Bladder microvascular endothelial cell (primary cell): ENCODE measurements at places on chromosomes 16 and 17. TPM values are rescaled to one million over a fixed set of nuclear protein-coding genes. Genes with fewer than 3 reads are reported as not detected.

The B4GALNT2 gene
- under 0.01 TPM in 2 replicates for total RNA-seq

The SHISA9 gene
- 0.57 TPM in 1 of 2 replicates, not detected in the other for total RNA-seq

The MT1A gene
- total RNA-seq = 0.65 and 0.69 TPM in 2 replicates

The IL4R gene
- total RNA-seq = 35.9 and 66.6 TPM in 2 replicates

The HID1 gene
- 19.3 and 36.4 TPM in 2 replicates for total RNA-seq

The ORC6 gene
- 9.2 and 11.8 TPM in 2 replicates for total RNA-seq

The JPH3 gene
- total RNA-seq = under 0.01 and 0.44 TPM in 2 replicates

The TEN1 gene
- total RNA-seq = 15.2 and 16.0 TPM in 2 replicates

The C1QTNF8 gene
- not detected in 2 replicates for total RNA-seq

The PIK3R5 gene
- total RNA-seq = not detected in 2 replicates

The GDPD1 gene
- 0.97 and 3.1 TPM in 2 replicates for total RNA-seq

The GHDC gene
- 11.7 and 23.6 TPM in 2 replicates for total RNA-seq

The GPRC5C gene
- 0.19 and 0.49 TPM in 2 replicates for total RNA-seq

The DNAJA2 gene
- 57.6 and 89.6 TPM in 2 replicates for total RNA-seq

The TM4SF5 gene
- total RNA-seq = not detected in 2 replicates

The NLRC3 gene
- total RNA-seq = 0.97 and 3.8 TPM in 2 replicates

The MYH8 gene
- total RNA-seq = not detected in 2 replicates

The DNAH17 gene
- total RNA-seq = under 0.01 and 0.06 TPM in 2 replicates

The TCF25 gene
- 136 and 197 TPM in 2 replicates for total RNA-seq

The CCDC144A gene
- total RNA-seq = 0.16 and 6.1 TPM in 2 replicates

The HS3ST3B1 gene
- under 0.01 and 0.44 TPM in 2 replicates for total RNA-seq

The PIRT gene
- not detected in 2 replicates for total RNA-seq

The PRSS53 gene
- total RNA-seq = 0.81 and 1.6 TPM in 2 replicates

The RGS11 gene
- 0.81 and 1.6 TPM in 2 replicates for total RNA-seq

The TPSG1 gene
- total RNA-seq = not detected in 2 replicates

The ST6GALNAC2 gene
- 0.82 and 3.6 TPM in 2 replicates for total RNA-seq

The PRSS22 gene
- not detected in 2 replicates for total RNA-seq

The KRTAP9-4 gene
- not detected in 2 replicates for total RNA-seq

The NEK8 gene
- total RNA-seq = 0.81 and 2.3 TPM in 2 replicates

The TBC1D28 gene
- 0.19 TPM in 1 of 2 replicates, not detected in the other for total RNA-seq

The UNC13D gene
- total RNA-seq = 0.97 and 4.7 TPM in 2 replicates

The BRD7 gene
- 30.3 and 47.1 TPM in 2 replicates for total RNA-seq

The OMG gene
- 6.0 TPM in 1 of 2 replicates, not detected in the other for total RNA-seq

The WIPF2 gene
- 5.0 and 13.9 TPM in 2 replicates for total RNA-seq

The SLFN12 gene
- total RNA-seq = 36.1 and 87.1 TPM in 2 replicates

The EPOP gene
- total RNA-seq = 0.49 and 0.63 TPM in 2 replicates

The GPR179 gene
- total RNA-seq = not detected in 2 replicates

The HCRT gene
- total RNA-seq = not detected in 2 replicates

The SLFN14 gene
- total RNA-seq = not detected in 2 replicates

The LPO gene
- total RNA-seq = not detected in 2 replicates

The CCL15 gene
- not detected in 2 replicates for total RNA-seq

The CES1 gene
- 0.16 TPM in 1 of 2 replicates, not detected in the other for total RNA-seq

The LGALS9B gene
- not detected in 2 replicates for total RNA-seq

The RILP gene
- 10.1 and 12.3 TPM in 2 replicates for total RNA-seq

The TAX1BP3 gene
- 128 and 173 TPM in 2 replicates for total RNA-seq

The TMEM100 gene
- total RNA-seq = 17.1 TPM in 1 of 2 replicates, not detected in the other

The THUMPD1 gene
- total RNA-seq = 51.8 and 65.3 TPM in 2 replicates

The TEX14 gene
- under 0.01 TPM in 1 of 2 replicates, not detected in the other for total RNA-seq

The CCDC137 gene
- 9.2 and 10.7 TPM in 2 replicates for total RNA-seq

The SLC22A31 gene
- total RNA-seq = not detected in 2 replicates

The SLC52A1 gene
- under 0.01 and 0.19 TPM in 2 replicates for total RNA-seq
